ENCODE measurements at places on chromosomes 4 and X.

DNA sequence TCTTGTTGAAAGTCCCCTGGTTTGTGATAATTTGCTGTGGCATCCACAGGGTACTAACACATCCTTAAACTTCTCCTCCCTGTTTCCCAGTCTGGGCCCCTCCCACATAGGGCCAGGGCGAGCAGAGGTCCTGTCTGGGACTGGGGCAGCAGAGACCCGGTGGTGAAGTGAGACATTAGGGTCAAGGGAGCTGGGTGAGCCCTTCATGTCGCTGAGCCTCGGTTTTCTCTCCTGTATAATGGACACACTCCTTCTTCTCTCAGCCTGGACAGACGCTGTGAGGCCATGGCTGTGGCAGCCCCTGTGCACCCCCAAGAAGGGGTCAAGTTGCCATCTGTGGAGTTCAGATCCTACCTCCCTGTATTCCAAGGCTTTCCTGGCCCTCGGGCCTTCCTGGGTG is 33.0 kb upstream of the HMX1 start:
- no peak for DNase-seq

DNA sequence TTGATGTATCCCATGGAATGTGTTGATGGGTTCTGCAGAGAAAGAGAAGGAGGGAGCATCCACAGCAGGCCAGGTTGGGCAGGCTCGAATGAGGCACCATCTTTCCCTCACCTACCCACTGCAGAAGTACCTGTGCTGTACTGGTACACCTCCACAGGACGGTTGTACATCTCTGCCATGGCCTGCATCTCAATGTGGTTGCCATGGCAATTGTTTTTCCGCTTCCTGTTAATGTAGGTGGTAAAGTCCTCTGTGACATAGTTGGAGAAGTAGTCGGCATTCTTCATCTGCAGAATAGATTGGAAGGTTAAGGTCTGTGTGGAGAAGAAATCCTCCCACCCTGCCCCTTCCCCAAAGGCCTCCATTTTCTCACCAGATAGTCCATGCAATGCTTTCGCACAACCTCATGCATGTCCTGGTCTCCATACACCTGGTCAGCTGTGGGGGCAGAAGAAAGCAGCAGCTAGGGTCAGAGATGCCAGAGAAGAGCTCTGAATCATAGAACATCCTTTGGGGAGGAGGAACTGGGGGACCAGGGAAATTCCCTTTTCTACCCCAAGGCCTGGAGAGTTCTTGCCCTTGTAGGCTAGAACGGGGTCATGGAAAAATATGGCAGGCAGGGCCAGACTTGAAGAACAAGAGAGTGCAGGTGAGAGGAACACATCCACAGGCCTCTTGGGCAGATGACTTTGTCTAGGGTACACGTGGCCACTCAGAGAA is 15.9 kb upstream of the PIM2 start:
- no peak for DNase-seq

GRCh38 chr4:70544279-70544868 is 26.0 kb downstream of the AMTN start:
- DNase-seq: no peak

DNA sequence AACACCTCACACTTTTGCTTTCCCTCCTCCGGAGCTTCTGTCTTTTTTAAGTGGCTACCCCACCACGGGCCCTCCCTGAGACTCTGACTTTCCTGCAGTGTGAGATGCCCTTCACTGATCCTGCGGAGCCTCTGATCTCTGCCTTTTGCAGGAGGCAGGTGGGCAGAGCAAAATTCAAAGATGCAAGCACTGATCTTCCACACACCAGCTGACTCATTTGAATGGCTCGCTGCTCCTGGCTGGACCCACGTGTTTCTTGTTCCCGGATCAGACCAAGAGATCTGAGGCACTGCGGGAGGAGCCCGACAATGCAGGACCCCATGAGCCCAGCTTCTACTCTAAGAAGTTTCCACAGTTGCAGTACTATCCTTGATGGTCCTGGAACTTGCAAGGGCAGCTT is 1607.9 kb upstream of the TENM3 start:
- DNase-seq: no peak

All from D721Med (cell line).